ENCODE measurements at places on chromosomes 16 and 17. TPM values are rescaled to one million over a fixed set of nuclear protein-coding genes. Genes with fewer than 3 reads are reported as not detected.

- no peaks in the 10 kb centered on the region for H3K36me3 ChIP-seq
- H3K4me3 ChIP-seq, result no peak overlapping the region
- no peaks in the 10 kb centered on the region for H3K27me3 ChIP-seq
- peak; percentile 93 for DNase-seq
- peaks cover 29% of the 10 kb centered on the region for H3K4me1 ChIP-seq
- peak overlapping the region; percentile 46 for H3K27ac ChIP-seq
Observed at GRCh38 chr17:43701318-43701743, 39.6 kb upstream of the MEOX1 start.

Gene SPATA32
- total RNA-seq, result not detected

- peaks cover 97% of the 10 kb centered on the region for H3K4me1 ChIP-seq
- peak within 1 kb of the TSS; percentile 84 for H3K4me3 ChIP-seq
- H3K27ac ChIP-seq, result peak within 1 kb of the TSS; percentile 59
- DNase-seq, result peak; percentile 90
- H3K27me3 ChIP-seq, result no peaks in the 10 kb centered on the region
Observed at GRCh38 chr17:50055426-50056216, at the start of gene ITGA3. TSS of gene ITGA3 (plus strand) at chr17:50056110. CDS start at chr17:50056440, 330 bp downstream.

Gene FBXL16
- total RNA-seq, result not detected

GRCh38 chr17:15216481-15216880 lies 48.6 kb downstream of the PMP22 start:
- H3K27me3 ChIP-seq, result no peaks in the 10 kb centered on the region
- DNase-seq, result no peak
- no peak overlapping the region for H3K27ac ChIP-seq
- H3K4me1 ChIP-seq, result 0 out of 2 replicates have a peak, but pooled peaks cover 3% of the 10 kb centered on the region
- H3K36me3 ChIP-seq, result no peaks in the 10 kb centered on the region

Gene CSH2
- not detected for total RNA-seq

GRCh38 chr17:57603978-57604377 lies 141.1 kb downstream of the CCDC182 start:
- peaks cover 6% of the 10 kb centered on the region for H3K36me3 ChIP-seq
- DNase-seq, result no peak
- H3K4me1 ChIP-seq, result peaks cover 12% of the 10 kb centered on the region
- no peak overlapping the region for H3K27ac ChIP-seq
- H3K4me3 ChIP-seq, result no peak overlapping the region

GRCh38 chr17:61353615-61354014 lies 46.0 kb upstream of the TBX2 start:
- H3K27ac ChIP-seq, result no peak overlapping the region
- no peak for DNase-seq
- H3K27me3 ChIP-seq, result no peaks in the 10 kb centered on the region
- no peak overlapping the region for H3K4me3 ChIP-seq
- H3K36me3 ChIP-seq, result no peaks in the 10 kb centered on the region

GRCh38 chr16:67923414-67924116 lies 8.1 kb downstream of the CTRL start:
- no peaks in the 10 kb centered on the region for H3K4me1 ChIP-seq
- no peak overlapping the region for H3K27ac ChIP-seq
- no peak overlapping the region for H3K4me3 ChIP-seq
- H3K36me3 ChIP-seq, result peaks cover 36% of the 10 kb centered on the region

DNA sequence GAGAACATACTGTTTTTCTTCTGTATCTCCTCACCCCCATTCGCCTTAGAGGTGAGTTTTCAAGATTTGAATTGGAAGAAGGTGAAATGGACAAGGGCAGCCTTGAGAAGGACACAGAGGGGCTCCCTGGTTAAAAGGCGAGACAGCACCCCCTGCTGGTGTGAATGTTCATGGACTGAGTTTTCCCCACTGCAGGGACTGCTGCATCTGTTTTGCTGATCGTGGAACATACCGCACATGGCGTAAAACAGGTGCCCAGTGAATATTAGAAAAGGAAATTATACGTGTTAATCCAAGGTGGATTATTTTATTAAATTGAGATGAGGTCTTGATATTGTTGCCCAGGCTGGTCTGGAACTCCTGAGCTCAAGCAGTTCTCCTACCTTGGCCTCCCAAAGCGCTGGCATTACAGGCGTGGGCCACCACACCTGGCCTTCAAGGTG lies 54.5 kb downstream of the NDE1 start:
- H3K36me3 ChIP-seq, result peaks cover 88% of the 10 kb centered on the region
- H3K27ac ChIP-seq, result no peak overlapping the region
- DNase-seq, result peak; percentile 76
- no peak overlapping the region for H3K4me3 ChIP-seq
- H3K4me1 ChIP-seq, result peaks cover 13% of the 10 kb centered on the region
- no peaks in the 10 kb centered on the region for H3K27me3 ChIP-seq

Gene C16orf89
- total RNA-seq, result not detected

Gene ENKD1
- 5.1 TPM for total RNA-seq

- H3K4me3 ChIP-seq, result no peak overlapping the region
- H3K27ac ChIP-seq, result peak overlapping the region; percentile 58
- peak; percentile 98 for DNase-seq
- H3K4me1 ChIP-seq, result peaks cover 46% of the 10 kb centered on the region
- no peaks in the 10 kb centered on the region for H3K27me3 ChIP-seq
- H3K36me3 ChIP-seq, result no peaks in the 10 kb centered on the region
Observed at GRCh38 chr17:68381076-68381900, 76.0 kb downstream of the WIPI1 start.

GRCh38 chr17:70271200-70271599 lies 101.9 kb downstream of the KCNJ2 start:
- no peaks in the 10 kb centered on the region for H3K36me3 ChIP-seq
- H3K27ac ChIP-seq, result no peak overlapping the region
- H3K27me3 ChIP-seq, result no peaks in the 10 kb centered on the region
